ENCODE measurements at places on chromosomes 1 and 21. TPM values are rescaled to one million over a fixed set of nuclear protein-coding genes. Genes with fewer than 3 reads are reported as not detected.

DNA sequence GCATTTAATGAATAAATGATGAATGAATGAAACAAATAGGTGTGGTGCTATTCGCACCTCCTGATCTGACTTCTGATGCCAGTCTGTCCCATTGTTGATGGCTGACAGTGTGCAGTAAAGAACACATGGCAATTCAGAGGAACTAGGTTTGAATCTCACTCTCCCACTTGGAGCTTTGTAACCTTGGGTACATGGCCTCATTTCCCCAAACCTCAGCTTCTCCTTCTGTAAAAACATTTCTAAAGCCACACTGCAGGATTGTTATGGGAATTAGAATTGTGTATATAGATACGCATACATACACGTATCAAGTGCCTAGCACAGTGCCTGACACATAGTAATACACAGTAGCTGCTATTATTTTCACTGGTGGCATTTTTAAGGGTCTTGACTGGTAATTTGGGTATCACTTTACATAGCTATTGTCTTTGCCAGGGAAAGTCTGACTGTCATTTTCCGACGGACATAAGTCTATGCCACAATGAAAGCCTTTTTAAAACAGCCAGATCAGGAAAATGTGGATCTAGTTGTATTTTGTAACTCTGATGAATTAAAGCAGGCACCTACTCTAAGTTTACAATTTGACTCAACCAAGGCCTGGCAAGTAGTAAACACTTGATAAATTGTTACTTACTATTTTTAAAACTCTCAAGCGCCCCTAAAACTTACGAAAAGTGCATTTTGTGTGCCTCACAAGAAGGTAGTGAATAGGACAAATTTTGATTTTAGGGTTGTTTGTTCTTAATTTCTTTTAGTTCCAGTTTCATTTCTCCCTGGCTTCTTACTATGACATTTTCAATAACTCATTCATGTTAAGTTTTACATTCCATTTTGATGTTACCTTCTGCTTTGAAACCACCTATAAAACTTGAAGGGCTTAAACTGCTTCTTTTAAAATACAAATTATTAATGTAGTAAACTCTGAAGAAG, 164.4 kb downstream of the SDCCAG8 start:
- DNase-seq = no peak

GRCh38 chr1:60920561-60920960, 161.8 kb upstream of the NFIA start:
- peak; percentile 17 for DNase-seq

PRAMEF1 gene
- total RNA-seq = not detected

GRCh38 chr1:94660994-94661393, 119.4 kb upstream of the F3 start:
- no peak for DNase-seq

- DNase-seq = no peak
Measured at GRCh38 chr1:156429313-156430060, 60.5 kb downstream of the RHBG start.

SPATA46 gene
- not detected for total RNA-seq

DNA sequence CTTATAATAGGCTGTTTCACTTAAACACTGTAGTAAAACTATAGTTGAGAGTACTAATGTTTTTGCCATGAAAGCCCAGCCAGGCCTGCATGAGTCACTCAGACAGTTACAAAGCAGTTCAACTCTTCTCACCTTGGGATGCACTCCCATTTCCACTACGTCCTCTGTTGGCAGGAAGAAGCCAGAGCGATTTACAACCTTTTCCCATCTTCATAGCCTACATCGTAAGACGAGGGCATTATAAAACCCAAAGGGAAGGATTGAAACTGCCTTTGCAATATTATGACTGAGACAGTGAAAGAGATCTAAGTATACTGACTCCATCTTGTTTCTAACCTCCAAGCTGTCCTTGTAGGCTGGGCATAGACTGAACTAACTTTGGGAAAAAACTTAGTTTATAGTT, 71.8 kb upstream of the CSF1 start:
- DNase-seq = no peak

- no peak for DNase-seq
Measured at GRCh38 chr1:41230656-41231055, 11.4 kb downstream of the SCMH1 start.

KCNJ6 gene
- not detected for total RNA-seq

GRCh38 chr1:183760661-183761060, 44.3 kb upstream of the RGL1 start:
- DNase-seq = no peak

DNA sequence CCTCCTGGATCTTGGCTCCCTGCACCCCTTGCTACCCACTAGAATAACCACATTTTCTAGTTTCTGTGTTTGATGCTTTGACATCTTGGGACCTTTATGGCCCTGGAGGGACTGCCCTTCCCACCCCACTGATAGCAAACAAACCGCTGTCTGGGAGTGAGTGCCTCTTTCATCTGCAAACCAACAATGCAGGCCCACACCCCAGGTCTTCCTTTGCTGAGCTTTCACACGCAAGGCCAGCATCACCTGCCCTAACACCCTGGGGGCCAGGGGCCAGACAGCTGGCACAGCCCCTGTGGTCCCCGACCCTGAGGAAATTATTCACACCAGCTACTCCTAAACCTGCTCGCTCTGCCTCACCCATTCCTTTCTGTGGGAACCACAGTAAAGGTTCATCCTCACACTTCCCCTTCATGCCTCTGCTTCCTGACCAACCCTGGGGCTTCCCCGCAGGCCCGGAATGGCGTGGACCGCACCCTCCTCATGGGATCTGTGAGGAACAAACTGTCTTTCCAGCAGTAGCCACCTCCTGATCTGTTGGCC, 15.4 kb downstream of the SLC2A7 start:
- DNase-seq = no peak

DNA sequence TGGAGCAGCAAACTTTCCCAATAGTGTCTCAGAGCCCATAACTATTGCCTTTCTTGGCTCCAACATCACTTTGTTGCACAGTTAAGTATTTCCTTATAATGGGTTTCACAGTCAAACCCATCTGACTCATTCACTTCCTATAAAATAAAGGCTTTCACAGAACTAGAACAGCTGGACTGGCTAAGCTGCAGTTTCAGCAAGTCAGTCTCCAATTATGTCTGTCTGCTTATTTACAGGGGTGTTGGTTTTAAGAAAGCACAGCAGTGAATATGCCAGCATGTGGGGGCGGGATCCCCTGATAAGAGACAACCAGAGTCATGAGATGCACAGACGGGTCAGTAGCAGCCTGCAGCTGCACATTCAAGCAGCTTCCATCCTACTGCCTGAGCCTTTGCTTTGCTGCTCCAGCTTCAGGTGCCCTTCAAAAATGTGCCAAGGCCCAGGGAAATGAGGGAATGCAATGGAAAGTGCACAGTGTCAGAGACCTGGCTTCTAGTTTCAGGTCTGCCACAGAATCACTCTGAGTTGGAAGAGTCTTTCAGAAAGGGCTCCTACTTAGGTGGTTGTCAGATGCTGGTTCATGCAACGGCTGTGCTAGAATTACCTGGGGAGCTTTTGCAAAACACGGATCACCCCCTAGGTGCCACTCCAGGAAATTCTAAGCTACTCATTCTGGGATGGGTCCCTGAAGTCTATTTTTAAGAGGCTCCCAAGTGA, 24.8 kb downstream of the RNF19B start:
- DNase-seq = peak; percentile 81

- DNase-seq = no peak
Measured at GRCh38 chr1:246572785-246573184, 6.5 kb downstream of the CNST start.

GRCh38 chr1:36408479-36408878, 10.8 kb upstream of the LSM10 start:
- DNase-seq = no peak

DMRTA2 gene
- 0.28 TPM for total RNA-seq

GRCh38 chr1:183764981-183765380, 39.9 kb upstream of the RGL1 start:
- DNase-seq = no peak

LCE2B gene
- total RNA-seq = not detected

DNA sequence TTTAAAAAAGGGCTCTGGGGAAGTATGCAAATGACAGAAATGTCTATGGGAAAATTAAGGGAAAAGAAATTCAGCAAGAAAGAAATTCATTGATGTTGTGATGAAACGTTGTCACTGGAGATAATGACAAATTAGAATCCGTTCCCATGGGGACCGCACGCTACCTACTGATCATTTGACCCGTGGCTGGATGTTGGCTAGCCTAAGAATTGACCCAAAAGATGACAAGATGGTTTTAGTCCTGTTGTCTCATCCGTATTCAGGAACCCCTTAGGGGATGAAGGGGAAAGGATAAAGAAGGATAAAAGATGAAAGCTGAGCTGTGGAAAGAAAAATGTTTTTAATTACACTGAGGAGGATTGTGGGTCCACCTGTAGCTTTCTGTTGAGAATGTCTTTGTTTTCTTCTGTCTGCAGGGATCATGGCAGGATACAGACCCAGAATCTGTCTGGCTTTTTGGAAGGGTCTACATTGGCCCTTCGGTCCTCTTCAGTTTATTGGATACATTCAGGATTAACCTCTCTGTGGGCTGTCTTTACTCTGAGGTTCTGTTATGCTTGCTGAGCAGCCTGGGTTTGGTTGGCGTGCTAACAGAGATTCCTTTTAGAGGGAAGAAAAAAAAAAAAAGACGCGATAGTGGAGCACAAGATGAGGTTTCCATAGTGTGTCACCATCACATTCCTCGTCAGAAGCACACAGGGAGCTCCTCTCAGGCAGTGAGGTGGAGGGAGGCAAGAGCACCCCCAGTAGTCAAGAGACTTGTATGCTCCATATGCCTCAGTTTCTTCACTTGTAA, 106.2 kb downstream of the CACHD1 start:
- DNase-seq = no peak

- no peak for DNase-seq
Measured at GRCh38 chr1:111603979-111604378, 15.6 kb upstream of the RAP1A start.

GRCh38 chr1:54310439-54311328, 95.5 kb downstream of the SSBP3 start:
- no peak for DNase-seq
